NCI-H526 treated with DMSO at 0.1 percent for 48 hours (cell line): ENCODE measurements at places on chromosomes 5 and 9.

DNA sequence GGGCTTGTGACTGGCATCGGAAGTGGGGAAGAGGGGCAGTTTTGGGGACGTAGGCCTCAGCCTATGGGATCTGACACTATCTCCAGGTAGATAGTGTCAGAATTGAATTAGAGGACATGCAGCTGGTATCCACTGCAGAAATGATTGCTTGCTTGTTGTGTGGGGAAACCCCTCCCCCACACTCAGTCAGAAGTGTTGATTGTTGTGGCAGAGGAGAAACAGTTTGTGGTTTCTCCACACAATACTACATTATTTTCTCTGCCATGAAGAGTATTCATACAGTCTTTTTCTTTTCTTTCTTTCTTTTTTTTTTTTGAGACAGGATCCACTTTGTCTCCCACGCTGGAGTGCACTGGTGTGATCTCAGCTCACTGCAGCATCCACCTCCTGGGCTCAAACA is 113.9 kb downstream of the ARRDC3 start:
- DNase-seq = no peak

GRCh38 chr5:134813827-134814226 is 31.9 kb upstream of the C5orf24 start:
- DNase-seq = no peak

- no peak for DNase-seq
Observed at GRCh38 chr5:174775081-174775480, 50.7 kb downstream of the MSX2 start.

DNA sequence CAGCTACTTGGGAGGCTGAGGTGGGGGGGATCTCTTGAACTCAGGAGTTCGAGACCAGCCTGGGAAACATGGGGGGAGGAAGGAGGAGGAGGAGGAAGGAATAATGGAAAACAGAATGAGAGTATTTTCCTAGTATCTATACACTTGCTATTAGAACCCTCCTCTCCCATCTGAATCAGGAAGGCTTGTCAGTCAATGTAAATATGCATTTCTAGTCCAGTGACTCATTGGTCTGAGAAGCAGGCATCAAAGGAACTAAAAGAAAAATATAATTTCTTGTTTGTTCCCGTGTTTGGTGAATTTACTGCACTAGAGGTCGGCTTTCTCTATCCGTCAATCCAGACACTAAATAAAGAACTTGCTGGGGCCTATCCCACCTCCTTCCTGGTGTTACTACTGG is 88.6 kb downstream of the AGTPBP1 start:
- DNase-seq = no peak

DNA sequence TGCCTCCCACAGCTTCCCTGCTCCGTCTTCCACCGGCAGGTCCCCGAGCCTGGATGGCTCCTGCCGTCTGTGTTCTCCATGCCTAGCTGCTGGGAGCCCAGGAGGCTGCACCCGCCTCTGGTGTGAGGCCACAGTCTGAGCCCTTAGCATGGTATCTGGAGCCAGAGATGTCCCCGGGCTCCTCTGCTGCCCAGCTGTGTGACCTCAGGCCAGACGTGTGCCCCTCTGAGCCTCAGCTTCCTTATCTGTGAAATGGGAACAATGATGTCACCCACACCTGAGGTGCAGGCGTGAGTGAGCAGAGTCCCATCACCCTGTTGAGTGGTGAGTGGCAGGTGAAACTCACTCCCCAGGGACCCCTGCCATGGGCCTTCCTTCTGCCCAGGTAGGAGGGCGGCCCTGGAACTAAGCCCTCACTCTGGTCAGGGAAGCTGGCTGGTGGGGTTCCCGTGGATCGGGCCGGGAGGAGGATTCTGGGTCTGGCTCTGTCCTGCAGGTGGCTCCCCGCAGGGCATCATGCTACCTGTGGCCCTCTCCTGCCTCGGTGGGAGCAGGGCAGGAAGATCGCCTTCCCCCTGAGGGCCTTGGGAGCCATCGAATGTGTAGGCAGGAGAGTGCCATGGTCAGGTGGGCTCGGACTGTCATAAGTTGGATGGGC is 239.0 kb downstream of the PBX3 start:
- DNase-seq = no peak

DNA sequence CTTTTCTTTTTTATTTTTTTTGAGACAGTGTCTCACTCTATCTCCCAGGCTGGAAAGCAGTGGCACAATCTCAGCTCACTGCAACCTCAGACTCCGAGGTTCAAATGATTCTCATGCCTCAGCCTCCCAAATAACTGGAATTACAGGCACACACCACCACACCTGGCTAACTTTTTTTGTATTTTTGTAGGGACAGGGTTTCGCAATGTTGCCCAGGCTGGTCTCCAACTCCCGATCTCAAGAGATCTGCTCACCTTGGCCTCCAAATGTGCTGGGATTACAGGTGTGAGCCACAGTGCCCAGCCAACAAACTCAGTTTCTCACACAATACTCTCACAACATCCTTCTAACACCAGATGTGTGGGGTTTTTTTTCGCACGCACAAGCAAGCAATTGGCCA is 22.1 kb downstream of the AFF4 start:
- DNase-seq = no peak

DNA sequence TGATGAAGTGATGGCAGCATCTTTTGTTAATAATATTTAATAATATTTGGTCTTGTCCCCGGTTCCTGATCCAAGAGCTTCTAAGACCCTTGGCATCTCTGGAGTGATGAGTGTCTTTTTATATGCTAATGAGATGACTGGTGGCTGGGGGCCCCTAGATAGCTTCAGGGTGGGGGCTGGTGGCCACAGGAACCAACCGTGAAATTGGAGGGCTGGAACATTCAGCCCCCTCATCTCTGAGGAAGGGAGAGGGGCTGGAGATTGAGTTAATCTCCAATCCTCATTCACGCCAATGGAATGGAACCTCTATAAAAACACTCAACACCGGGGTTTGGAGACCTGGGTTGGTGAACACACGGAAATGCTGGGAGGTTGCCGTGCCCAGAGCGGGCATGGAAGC is 78.2 kb upstream of the RAPGEF1 start:
- DNase-seq = no peak

DNA sequence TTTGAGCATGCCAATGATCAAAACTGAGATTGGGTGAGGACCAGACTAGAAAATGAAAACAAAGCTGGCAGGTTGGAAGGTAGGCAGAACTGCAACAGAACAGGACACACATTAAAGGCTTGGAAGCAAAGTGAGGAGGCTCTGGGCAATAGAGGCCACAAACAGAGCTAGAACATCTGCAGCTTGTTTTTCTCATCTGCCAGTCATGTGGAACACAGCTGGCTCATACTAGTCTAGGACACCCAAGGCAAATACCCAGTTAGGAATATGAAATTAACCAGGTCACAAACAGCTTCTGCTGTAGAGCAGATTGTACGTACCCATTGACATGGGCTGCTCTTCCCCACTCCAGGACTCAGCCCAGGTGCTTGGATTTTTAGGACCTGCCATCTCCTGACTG is 61.7 kb downstream of the SPEF2 start:
- no peak for DNase-seq

DNA sequence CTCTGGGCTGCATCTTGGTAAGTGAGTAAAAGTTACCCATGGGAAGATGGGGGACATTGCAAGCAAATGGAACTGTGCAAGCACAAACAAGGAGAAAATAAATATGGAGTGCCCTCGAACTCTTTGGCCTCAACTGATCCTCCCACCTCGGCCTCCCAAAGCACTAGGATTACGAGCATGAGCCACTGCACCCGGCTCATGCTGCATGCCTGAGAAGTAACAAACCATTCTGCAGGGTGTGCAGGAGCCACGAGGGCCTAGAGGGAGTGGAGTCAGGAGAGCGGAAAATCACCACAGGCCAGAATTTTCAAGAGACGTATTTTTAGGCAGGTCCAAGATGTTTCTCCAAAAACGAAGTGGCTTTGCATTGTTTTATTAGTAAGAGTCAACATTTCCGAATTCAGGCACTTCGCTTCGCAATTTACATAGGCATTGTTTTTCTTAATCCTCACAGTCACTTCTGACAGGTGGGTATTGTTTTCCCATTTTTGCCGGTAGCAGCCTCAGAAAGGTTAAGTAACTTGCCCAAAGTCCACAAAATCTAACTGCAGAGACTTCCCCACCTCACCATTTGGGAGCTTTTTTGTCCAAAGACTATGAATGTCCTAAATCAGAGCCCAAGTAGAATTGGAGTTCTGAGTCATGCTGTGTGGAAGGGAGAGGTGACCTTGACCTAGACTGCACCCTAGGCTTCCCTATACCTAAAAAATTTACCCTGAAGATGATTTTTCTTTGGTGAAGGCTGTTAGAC is 230.2 kb downstream of the NR3C1 start:
- DNase-seq = no peak

GRCh38 chr9:30519756-30520155 is 1864.7 kb upstream of the ACO1 start:
- no peak for DNase-seq

DNA sequence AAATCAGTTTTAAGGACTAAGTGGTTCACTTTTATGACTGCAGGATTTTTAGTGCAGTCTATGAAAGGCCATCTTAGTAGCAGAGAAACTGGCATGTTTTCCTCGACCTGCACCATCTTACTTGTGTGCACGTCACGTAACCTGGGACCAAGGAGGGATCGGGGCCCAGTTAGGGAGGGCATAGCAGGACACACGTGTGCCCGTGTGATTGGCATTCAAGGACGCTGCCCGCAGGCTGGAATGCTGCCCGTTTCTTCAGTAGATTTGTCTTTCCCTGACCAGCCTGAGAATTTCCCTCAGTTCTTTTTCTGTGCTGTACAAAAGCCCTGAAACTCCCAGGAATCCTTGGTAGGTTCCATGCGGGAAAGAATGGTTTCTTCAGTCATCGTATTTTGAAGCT is 196.3 kb downstream of the TRIO start:
- DNase-seq = no peak

DNA sequence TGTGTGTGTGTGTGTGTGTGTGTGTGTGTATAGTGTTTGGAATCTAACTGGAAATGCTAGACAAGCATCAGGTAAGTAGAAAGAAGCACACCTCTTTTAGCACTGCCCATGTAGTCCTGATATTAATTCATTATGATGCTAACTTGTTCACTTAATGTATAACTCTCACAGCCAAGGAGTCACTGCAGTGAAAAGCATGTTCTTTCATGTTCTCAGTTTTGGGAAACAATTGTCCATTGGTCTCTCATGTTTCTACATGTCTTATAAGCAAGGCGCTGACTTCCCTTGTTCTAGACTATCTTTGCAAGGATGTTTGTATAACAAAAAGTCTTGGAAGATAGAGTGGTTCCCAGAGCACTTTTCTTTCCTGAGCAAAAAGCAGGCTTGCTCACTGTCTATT is 148.8 kb upstream of the TNPO1 start:
- no peak for DNase-seq

GRCh38 chr5:8436924-8437323 is 568.0 kb downstream of the MTRR start:
- no peak for DNase-seq

DNA sequence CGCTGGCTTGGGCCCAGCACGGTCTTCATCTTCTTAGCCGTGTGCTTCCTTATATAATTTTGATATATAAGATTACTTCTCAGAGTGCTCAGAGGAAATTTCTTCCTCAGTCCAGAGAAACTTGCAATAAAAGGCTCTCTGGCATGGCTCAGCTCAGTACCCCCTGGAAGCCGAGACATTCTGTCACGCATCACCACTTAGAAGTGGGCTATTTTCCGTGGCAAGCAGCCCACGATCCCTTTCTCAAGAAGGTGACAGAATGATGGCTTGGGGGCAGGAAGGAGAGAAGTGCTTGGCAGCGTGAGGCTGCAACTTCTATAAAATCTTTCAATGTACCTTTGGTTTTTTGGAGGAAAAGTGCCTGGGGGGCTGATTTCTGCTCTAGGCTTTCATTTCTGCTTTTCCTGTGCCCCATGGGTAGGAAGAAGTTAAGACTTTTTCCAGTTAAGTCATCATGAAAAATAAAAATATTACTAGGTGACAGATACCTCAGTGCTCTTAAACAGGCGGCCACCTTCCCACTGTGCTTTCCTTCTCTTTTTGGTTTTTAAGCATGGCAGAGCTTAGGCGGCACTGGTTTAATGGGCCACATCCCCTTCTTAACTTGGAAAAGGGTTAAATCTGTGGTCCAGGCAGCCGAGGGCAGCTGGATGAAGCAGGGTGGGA is 104.6 kb downstream of the MVB12B start:
- no peak for DNase-seq

GRCh38 chr5:68593211-68593671 is 377.7 kb downstream of the PIK3R1 start:
- DNase-seq = no peak
